Astrocyte (in vitro differentiated cells and primary cell): ENCODE measurements at places on chromosomes 3 and 15.

GRCh38 chr3:186413615-186414415 is 51.8 kb upstream of the DGKG start:
- DNase-seq = no peak

DNA sequence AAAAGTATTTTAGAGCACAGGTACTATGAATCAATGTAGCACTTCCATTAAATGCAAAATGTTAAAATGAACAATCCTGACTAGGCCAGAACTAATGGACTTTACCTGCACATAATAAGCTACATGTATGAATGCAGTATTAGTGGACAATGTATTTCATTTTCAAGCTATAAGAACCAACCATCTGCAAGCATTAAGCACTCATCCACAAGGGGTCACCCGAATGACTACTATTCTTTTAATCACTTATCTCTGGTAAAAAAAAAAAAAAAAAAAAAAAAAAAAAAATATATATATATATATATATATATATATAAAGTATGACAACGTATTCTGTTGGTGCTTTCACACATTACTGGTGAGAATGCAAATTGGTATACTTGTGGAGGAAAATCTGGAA is 7.2 kb downstream of the HERC1 start:
- no peak for DNase-seq

- DNase-seq = no peak
Measured at GRCh38 chr15:22884344-22884743, 45.9 kb downstream of the NIPA2 start.

DNA sequence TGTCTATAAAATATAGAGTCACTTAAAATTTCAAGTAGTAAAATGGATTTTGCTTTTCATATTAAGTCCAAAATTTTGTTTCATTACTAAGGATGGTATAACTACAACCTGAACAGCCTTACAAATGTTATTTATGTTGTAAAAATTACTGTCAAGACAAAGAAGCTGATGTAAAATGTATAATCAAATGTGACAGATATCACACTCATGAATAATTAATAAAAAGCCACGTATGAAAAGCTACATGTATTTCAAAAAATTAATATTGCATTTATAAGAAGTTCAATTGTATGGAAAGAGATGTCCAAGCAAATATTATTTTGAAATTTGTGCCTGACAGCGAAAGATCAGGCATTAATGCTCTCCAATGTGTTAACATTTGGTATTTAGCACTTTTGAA is 48.9 kb downstream of the KBTBD8 start:
- DNase-seq = no peak
